ENCODE measurements at places on chromosomes 12 and 14. TPM values are rescaled to one million over a fixed set of nuclear protein-coding genes. Genes with fewer than 3 reads are reported as not detected.

DNA sequence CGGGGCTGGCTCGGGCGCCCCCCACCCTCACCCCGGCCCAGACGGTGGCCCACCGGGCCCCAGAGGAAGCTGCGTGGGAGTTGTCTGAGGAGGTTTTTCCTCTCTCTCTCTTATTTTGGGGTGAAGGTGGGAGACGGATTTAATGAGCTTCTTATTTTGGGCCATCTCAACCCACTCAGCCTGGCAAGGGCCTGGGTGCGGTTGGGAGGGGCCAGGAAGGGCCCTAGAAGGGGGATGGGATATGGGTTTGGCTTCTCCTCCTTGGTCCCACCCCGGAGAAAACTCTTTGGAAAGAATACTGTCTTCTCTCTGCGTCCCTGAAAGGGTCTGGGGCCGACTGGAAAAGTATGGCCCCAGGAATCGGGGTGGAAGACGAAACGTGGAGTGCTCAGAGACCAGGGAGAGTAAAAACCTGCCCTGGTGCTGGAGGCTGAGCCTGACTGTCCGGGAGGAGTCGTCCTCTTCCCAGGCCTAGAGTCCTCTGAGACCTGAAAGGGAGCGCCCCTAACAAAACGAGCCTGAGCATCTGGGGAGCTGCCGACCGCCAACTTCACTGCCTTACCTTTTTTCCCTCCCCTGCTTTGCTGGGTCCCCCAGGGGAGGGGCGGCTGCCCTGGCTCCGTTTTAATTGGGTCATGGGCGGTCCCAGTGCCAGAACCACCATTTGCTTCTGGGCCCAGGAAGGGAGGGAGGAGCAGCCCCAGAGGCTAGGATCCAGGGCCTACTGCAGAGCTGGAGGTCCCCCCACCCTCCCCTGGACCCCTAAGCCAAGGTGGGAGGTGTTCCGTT, 1.6 kb downstream of the MMP14 start:
- DNase-seq, result peak; percentile 55

DNA sequence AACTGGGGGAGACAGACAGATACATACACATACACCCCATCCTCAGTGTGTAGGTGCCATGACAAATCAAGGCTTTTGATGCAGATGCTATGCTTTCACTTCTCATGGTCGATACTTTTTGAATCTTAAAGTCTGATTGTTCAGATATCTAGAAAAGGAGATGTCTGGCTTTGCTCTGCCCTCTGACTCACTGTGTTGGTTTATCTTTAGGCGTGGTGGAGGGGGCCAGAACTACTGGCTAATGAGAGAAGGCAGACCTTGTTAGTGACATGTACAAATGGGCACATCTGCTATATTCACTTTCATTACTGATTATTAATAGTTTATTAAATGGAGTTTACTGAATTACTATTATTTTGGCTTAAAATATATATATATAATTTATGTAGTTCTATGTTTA, 444.3 kb upstream of the RGS6 start:
- DNase-seq, result no peak

Gene HOXC5
- total RNA-seq, result 1.6 TPM

DNA sequence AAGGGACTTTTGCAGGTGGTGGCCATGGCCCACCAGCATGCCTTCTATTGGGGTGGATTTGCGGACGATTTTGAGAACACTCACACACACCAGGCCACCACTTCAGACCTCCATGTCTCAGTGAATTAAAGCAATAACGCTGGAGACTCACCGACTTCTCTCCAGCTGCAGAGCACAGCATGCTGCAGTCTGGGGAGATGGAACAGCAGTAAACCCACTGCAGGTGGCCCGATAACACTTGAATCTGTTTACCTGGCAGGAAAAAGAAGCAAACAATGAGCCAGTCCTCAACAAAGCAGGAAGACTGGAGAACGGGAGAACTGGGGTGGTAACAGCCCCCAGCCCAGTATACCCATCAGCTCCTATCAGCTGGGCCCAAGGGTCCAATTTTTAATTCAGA, 21.6 kb downstream of the RFC5 start:
- DNase-seq, result no peak

GRCh38 chr12:13326076-13326475, 129.6 kb downstream of the EMP1 start:
- no peak for DNase-seq

GRCh38 chr12:91914701-91915100, 230.9 kb downstream of the BTG1 start:
- no peak for DNase-seq

Gene NUAK1
- total RNA-seq, result 1.3 TPM

Gene GPR132
- total RNA-seq, result not detected

Gene GLT1D1
- not detected for total RNA-seq

DNA sequence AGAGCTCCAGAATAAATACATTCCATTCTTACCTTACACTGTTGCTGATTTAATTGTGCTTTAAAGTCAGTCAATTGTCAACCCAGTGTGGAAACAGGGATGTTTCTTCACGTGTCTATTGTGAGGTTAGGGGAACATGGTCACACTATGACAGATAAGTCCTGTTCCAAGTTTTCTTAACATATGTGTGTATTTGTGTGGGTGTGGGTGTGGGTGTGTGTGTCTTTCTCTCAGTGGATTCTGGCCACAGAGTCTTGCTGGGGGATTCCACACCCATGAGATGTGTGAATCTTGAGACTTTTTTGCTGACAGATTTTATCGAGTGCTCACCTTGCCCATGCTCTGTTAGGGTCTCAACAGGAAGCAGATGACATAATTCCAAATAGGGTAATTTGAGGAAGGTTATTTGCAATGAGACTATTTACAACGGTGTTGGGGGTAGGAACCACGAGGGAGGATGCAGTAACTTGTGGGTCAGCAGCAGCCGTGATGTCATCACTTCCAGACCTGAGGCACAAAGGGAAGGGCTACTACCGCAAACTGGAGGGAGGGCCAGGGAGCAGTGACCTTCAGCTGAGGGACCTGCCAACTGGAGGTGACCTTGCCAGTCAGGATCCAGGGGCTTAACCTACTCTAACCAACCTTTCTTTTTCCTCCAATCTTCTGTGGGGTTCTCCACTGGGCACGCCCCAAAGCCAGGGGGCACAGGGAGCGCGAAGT, 1.9 kb upstream of the VRK1 start:
- DNase-seq, result no peak

Gene FSCB
- not detected for total RNA-seq

DNA sequence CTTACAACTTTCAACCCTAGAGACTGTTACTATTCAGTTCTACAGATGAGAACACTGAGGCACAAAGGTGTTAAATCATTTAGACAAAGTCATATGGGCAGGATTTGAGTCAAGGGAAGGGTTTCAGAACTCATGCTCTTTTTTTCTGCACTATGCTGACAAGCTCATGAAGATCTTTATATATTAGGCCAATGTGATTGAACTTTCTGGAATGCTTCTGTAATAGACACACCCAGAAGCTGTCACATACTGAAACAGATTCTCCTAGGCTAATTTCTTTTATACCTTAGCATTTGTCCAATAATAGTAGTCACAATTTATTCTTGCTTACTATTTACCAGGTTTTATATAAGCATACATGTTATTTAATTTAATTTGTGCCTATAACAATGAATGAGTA, 164.0 kb downstream of the ALG10B start:
- no peak for DNase-seq

Gene GPR135
- total RNA-seq, result 3.4 TPM

Gene C14orf39
- total RNA-seq, result 1.5 TPM

GRCh38 chr14:83972631-83973030, 1557.3 kb upstream of the FLRT2 start:
- no peak for DNase-seq

Gene OR4E2
- 10.8 TPM for total RNA-seq

- peak; percentile 81 for DNase-seq
These were observed at the start of gene SLC8B1 for GRCh38 chr12:113334786-113335539. Gene SLC8B1 (minus strand): TSS chr12:113335109. CDS start chr12:113332878, 2,231 bp downstream.

DNA sequence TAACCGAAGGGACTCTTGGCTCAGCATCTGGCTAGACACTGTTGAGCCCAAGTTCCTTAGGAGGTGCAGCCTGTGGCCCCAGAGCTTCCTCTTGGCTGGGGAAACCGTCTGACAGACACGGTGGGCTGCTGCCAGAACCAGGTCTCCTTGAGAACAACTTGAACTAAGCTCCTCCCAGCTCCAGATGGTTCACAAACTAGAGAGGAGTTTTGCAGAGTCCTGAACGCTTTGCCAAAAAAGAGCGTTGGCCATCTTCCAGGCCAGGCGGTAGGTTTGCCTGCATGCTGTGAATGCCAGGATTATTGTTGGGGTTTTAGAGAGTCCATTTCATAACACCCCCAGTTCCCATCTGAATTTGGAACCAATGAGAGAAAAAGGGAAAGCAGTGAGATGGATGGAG, 399.8 kb downstream of the RGS6 start:
- DNase-seq, result peak; percentile 8

DNA sequence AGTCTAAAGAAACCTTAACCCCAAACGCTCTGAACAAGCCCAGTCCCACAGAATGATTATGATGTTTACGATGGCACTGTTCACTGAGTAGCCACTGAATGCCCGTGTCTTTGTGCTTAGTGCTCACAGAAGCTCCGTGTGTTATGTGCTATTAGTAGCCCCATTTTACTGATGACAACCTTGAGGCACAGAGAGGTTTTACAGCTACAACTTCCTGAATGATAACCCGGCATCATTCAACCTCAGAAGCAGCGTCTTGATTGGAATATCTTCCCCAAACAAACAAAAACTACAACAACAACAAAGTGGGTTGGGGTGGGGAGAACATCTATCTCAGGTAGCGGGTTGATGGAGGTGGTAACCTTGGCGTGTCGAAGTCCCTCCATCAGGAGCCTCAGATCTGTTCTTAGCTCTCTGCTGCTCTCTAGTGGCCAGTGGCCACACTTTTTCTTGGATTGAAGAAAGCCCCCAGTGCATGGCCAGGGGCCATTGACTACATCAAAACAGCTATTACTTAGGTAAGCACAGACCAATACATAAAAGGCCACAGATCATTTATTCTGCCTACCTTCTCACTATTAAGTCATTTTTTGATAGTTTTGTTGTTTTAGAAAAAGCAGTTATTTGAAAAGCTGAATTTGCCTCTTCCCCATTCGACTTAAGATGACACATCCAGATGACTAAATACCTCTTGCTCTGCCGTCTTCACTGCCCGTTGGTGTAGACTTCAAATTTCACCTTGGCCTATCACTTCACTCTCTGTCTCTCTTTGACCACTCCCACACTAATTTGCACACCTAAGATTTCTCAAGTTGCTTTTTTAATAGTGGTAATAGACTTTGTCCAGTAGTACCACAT, 376.9 kb downstream of the GALC start:
- DNase-seq, result peak; percentile 75

DNA sequence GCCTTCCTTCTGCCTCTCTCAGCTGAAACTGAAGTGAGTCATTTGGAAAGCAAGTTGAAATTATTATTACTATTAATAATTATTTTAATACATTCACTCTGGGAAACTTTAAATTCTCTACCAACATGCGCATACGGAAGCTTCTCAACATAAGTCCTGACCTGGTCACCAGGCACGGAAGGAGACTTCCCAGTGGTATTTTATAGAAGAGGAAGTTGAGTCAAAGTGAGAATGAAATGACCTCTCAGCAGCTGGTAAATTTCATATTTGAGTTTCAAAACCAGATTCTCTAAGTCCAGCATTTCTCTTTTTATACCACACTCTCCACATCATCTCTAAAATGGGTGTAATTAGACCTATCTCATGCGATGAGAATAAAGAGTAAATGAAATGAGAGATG, 747.4 kb downstream of the VRK1 start:
- DNase-seq, result no peak

GRCh38 chr12:27367078-27367477, 34.4 kb downstream of the BMAL2 start:
- no peak for DNase-seq

Gene IAPP
- total RNA-seq, result not detected

DNA sequence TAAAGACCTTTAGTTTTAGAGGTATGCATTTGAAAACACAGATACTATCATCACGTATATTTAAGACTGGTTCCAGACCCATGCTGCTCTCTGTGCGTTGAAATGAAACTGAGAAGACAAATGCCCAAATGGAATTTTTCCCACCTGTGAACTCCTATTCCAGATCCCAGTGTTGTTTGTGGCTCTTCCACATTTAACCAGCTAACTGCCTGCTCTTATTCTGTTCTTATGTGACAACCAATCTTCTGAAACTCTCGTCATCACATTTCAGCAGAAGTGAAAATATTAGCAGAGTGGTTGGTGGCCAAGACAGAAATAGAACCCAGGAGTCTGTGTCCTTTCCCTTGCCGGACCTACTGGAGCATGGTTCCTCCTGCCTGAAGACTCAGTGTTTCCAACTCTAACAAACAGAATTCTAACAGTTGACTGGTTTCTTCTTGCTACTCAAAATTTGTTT, 460.2 kb downstream of the RAD51B start:
- no peak for DNase-seq

GRCh38 chr12:67712011-67712410, 63.5 kb downstream of the DYRK2 start:
- DNase-seq, result no peak

- DNase-seq, result no peak
These were observed 353.0 kb downstream of the CCDC91 start for GRCh38 chr12:28543021-28543890.

GRCh38 chr12:25056011-25056410, 107.1 kb upstream of the BCAT1 start:
- no peak for DNase-seq

DNA sequence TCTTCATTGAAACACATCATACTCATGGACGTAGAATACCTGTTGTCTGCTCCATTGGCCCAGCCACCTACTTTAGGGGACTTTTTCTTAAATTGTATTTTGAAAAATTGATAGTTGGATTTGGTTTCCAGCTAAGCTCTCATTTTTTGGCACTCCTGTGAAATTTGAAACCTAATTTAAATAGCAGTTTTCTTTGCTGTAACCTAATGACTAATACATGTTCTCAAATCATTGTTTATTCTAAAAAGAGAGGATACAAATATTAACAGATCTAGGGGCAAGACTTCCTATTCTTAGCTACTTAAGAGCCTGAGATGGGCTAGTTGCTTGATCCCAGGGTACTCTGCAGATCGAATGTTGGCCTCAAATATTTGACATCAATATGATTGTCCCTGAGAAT, 78.9 kb downstream of the PLEKHA5 start:
- no peak for DNase-seq

DNA sequence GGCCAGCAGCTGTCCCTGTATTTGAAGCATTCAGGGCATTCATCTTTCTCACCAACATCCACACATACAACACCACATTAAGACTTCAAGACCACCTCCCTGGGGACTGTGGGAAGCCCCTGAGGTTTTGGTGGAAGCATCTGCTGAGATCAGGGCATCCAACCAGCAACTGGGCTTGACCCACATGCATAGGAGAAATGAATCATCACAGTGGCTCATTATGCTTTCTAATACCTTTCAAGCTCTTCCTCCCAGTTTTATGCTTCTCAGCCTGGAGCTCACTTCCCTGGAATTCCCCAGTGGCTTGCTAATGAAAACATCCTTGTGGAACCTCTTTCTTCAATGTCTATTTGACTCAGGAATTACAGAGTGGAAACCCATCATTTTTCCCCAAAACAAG, 21.4 kb upstream of the CMKLR1 start:
- DNase-seq, result no peak

Gene SLC10A1
- total RNA-seq, result not detected

- no peak for DNase-seq
These were observed 30.1 kb upstream of the RESF1 start for GRCh38 chr12:31929027-31929526.

GRCh38 chr12:65500091-65500900, 221.8 kb downstream of the MSRB3 start:
- peak; percentile 20 for DNase-seq

Data from A673 (cell line).